ENCODE measurements at places on chromosomes 11 and 22.

DNA sequence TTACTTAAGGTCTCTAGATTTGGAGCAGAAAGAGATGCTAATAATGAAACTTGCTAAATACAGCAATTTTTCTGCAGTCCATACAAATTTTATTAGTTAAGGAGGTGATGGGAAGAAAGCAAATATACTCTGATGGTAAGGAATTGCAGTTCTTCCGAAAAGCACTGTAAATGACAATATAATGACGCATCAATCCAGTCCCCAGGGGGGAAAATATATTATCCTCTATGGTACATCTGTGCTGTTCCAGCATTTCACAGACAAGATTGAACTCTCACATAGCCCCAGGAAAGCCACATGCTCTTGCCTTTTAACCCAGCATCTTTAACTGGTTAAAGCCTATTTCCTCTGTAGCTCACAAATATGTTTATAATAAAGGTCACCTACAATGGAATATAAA, 416.6 kb upstream of the CCDC90B start:
- no peak for DNase-seq

- no peak for DNase-seq
Observed at GRCh38 chr22:24796056-24796455, 10.0 kb upstream of the SGSM1 start.

DNA sequence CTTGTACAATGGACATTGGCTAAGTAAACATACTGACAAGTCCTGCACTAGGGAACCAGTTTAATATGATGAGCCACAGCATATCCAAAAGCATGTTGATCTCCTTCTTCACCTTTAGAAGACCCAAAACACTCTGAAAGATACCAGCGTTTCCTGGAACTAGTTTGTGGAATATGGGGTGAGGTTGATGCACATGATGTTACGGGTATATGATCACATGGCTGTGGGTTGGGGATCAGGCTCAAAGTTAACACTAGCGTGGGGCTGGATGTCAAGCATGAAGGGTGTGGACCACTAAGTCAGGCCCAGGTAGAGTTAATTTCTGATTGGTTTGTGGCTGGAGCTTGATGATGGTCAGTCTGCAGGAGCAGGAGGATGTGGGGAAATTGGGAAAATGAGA, 9.0 kb downstream of the IGLL5 start:
- no peak for DNase-seq

DNA sequence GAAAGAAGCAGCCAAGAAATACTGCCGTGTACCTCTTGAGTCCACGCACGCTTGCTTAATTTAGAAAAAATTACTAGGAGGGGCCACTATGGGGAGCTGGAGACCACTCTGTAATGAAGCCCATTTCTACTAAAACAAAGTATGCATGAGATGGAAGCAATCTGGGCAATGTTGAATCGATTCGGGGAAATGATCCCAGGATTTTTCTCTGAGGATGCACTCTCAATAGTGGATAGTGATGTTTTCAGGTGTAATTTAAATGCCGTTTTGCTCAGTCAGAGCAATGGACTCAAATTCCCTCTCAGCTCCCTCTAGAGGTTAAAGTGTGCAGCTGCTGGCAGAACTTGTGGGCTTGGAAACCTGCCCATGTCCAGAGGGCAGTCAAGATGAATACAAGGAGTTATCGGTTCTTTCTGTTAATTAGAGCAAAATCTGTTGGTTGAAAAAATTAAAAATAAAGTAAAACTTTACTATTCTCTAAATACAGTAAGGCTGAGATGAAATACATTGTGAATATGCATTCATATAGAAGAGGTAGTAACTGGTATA, 64.1 kb downstream of the ME3 start:
- DNase-seq = peak; percentile 71

GRCh38 chr11:27353593-27354358, 9.2 kb downstream of the CCDC34 start:
- no peak for DNase-seq

DNA sequence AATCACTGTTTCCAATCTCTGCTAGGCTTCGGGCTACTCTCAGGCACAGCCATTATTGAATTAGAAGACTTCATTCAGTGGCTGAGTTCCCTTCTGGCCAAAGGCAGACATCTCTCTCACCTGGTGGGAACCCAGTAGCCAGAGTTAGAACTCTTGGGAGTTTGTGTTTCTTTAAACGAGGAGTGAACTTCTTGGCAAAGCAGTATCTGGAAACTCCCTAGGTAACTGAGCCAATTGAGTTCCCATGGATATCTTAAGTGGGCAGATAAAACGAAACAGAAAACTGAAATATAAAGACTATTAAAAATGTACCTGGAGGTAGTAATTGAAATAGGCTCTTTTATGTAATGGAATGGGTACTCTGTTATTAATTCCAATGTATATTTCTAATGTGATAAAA, 125.6 kb downstream of the NELL1 start:
- no peak for DNase-seq

GRCh38 chr22:24198682-24199052, 17.4 kb downstream of the SUSD2 start:
- DNase-seq = no peak

GRCh38 chr11:86234831-86235461, 9.6 kb upstream of the EED start:
- DNase-seq = no peak

- DNase-seq = no peak
Observed at GRCh38 chr11:61652135-61652534, 28.1 kb upstream of the DAGLA start.

Data from uterus (tissue), 4 donors.